ENCODE measurements at places on chromosomes 1 and 21.
A peak's percentile ranks its signal among the peaks of the same experiment; 100 is the strongest.

DNA sequence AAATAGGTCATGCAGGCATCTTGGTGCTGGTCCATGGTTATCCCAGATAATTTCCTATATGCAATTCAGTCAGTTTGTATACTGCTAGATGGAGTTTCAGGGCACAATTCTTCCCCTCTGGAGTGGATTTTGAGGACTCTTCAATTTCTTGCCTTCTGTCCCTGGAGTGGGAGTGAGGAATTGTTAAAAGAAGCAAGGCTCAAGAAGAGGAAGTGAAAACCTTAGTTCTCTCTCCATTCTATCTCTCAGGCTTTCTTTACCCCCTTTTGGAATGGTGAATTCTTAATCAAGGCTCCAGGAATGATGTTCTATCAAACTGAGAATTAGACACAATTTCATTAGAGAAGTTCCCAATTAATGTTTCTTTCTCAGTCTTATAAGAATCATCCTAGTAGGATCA lies 67.1 kb downstream of the RWDD3 start:
- no peak for DNase-seq

- DNase-seq = no peak
Measured at GRCh38 chr1:25503551-25504426, 39.6 kb upstream of the LDLRAP1 start.

- DNase-seq = no peak
Measured at GRCh38 chr1:101136739-101137138, 100.1 kb upstream of the S1PR1 start.

DNA sequence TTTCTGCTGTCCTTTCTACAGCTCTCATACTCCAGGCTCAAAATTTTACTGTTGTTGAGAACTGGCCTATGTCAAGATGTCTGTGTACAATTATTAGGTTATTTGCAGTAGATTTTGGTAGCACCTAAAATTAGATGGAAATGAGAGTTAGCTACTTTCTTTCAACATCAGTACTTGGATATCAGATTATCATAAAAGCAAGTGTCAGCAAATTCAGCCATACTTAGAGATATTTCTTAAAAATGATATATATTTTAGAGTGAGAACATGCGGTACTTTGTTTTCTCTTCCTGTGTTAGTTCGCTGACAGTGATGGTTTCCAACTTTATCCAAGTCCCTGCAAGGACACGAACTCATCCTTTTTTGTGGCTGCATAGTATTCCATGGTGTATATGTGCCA lies 351.8 kb upstream of the LRRC7 start:
- no peak for DNase-seq

DNA sequence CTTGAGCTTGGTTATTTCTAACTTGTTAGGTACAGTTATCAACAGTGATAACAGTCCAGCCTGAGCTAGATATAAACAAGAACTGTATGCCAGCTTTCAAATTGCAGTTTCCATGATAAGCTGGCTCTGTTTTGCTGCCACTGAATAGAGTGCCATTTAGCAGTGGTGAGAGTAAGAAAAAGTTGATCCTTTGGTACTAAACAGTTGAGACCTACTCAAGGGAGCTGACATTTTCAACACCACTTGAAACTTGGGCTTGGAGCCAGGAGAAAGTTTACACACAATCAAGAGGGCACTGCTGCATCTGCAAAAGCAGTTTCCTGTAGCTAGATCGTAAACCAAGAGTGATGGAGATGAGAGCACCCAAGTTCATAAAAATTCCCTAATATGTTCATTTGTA lies 131.3 kb downstream of the RGS7 start:
- DNase-seq = no peak

DNA sequence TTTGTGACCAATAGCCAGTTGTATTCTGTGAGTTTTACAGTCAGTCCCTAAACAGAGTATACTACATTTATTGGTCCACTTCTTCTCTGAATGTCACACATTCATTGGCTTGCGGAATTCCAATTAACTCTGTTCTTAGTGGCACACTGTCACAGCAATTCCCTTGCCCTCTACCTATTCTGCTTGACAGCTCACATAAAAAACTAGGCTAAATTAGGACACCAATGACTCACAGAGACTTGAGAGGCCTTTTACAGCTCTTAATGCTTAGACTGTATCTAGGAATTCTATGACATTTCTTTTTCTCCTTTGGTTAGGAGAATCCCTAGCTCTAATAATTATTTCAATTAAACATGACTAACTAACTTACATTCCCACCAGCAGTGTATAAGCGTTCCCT lies 104.1 kb downstream of the NEGR1 start:
- DNase-seq = no peak

GRCh38 chr1:158417586-158417985 lies 8.5 kb downstream of the OR10K2 start:
- no peak for DNase-seq

DNA sequence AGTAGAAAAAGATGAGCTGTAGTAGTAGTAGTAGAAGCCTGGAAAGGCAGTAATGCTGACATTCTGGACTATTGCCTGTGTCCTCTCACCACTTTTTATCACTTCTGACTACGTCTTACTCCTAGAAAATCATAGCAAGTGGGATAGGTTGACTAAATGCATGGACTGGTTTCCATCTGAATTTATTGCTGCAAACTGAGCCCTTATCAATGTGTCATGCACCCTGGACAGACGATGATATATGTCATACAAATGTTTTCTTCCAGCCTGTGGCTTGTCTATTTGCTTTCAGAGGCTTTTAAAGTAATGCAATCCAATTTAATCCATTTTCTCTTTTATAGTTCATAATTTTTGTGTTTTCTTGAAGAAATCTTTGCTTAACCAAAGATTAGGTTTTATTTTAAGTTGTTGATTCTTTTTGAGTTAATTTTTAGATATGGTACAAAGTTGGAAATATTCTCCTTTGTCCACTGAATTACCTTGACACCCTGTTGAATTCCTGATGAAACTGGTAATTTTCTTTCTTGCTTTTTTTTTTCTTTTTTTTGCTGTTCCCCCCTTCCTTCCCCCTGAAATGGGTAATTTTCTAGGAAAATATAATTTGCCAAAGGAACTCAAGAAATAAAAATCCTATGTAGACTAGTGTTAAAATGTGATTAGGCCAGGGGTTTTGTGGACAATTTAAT lies 47.1 kb downstream of the PHACTR4 start:
- no peak for DNase-seq

- DNase-seq = no peak
Measured at GRCh38 chr1:34166625-34167361, 1.8 kb upstream of the CSMD2 start.

GRCh38 chr21:42592156-42592820 lies 61.1 kb upstream of the PDE9A start:
- DNase-seq = no peak

GRCh38 chr1:16141573-16142336 lies 14.1 kb downstream of the EPHA2 start:
- DNase-seq = no peak

DNA sequence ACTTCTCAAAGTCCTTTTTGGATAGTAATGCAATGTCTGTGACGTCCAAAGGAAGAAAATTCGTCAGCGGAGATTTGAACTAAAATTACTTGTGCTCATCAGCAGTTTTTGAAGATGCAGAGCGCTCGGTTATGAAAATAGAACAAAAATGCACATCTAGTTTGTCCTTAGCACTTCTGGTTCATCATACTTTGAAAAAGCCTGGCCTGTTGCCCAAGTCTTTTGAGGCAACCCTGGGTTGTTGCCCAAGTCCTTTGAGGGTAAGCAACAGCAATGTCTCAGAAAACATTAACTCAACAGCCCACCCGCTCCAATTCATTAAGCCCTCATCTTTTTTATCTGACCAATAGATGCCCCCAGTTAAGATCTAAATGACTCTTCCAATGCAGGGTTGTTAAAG lies 91.9 kb downstream of the HUNK start:
- no peak for DNase-seq

- no peak for DNase-seq
Measured at GRCh38 chr1:220409771-220410595, 118.0 kb upstream of the MARK1 start.

DNA sequence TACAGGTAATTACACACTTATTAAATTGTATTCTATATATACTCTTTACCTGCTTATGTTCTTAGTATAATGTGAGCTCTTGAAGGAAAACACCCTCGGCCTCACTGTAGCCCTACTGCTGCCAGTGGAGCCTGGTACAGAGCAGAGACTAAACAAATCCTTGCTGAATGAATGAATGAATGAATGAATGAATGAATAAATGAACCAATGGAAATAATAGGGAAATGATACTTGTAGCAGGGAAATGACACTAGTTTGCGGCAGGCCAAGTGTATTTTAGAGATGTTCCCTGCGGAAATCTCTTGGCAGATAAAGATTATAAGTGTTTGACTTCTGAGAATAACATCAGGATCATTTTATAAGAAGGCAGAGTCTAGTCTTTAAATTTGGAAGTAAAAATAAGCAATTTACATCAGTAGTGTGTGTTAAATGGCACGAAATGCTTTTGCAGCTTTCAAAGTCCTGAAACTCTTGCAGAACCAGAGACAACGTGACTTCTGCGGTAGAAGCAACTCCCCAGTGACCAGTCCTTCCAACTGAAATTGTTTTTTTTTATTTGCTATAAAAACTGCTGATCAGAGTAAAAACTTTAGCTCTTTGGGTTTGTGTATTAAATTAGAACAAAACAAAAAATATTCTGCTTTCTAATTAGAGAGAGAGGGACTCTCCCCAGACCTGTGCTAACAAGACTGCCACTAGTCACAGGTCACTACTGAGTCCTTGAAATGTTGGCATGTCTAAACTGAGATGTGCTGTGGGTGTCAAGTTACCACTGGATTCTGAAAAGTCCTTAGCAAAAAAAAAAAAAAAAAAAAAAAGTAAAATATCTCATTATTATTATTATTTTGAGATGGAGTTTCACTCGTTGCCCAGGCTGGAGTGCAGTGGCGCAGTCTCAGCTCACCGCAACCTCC lies 199.3 kb upstream of the MAP1LC3C start:
- DNase-seq = no peak

- no peak for DNase-seq
Measured at GRCh38 chr21:45945868-45946210, 35.7 kb upstream of the COL6A1 start.

DNA sequence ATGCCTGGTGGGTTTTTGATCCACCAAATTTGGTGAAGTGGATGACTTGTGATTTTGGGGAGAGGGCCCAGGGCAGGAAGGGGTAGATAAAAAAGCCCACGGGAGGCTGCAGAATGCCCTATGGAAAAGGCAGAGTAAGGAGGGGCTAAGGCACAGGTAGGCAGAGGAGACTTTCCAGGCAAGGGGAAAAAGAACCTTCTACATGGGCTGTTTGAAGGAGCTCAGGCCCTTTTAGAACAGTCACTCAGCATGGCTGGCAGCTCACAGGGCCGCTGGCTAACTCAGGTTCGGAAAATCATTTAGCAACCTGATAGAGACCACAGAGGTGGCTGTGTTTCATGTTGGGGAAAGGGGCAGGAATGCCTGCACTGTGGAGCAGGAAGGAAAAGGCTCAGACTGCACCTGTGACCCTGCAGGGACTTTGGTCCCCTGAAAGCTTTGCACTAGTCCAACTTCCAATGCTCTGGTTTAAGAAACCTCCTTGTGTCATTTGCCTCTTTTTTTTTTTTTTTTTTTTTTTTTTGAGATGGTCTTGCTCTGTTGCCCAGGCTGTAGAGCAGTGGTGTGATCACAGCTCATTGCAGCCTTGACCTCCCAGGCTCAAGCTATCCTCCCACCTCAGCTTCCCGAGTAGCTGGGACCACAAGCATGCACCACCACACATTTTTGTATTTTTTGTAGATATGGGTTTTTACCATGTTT lies 58.5 kb upstream of the ENAH start:
- DNase-seq = no peak

- no peak for DNase-seq
Measured at GRCh38 chr1:15538771-15539170, 12.1 kb downstream of the DNAJC16 start.

- DNase-seq = no peak
Measured at GRCh38 chr1:233514946-233515391, 98.9 kb upstream of the KCNK1 start.

- DNase-seq = no peak
Measured at GRCh38 chr1:79373481-79374125, 367.1 kb upstream of the ADGRL4 start.

DNA sequence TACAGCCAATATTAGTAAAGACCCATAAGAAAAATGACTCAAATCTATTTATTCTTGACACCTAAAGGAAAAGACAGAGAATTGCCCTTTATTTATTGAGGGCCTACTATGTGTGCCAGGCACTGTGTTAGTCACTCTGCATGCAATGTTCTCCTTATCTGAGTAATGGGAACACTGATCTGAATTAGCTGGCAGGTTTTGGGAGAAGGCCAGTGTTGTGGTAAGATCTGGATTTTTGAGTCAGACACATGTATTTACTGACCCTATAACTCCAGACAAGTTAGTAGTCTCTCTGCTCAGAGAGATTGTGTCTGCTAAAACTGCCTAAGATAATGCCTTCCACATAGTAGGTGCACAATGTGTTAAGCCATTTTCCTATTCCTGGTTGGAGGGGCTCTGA lies 17.3 kb downstream of the LCE4A start:
- DNase-seq = no peak

- no peak for DNase-seq
Measured at GRCh38 chr1:221166559-221167318, 287.5 kb downstream of the HLX start.

- peak; percentile 92 for DNase-seq
Measured at GRCh38 chr1:49060766-49061165, 284.1 kb upstream of the BEND5 start.

DNA sequence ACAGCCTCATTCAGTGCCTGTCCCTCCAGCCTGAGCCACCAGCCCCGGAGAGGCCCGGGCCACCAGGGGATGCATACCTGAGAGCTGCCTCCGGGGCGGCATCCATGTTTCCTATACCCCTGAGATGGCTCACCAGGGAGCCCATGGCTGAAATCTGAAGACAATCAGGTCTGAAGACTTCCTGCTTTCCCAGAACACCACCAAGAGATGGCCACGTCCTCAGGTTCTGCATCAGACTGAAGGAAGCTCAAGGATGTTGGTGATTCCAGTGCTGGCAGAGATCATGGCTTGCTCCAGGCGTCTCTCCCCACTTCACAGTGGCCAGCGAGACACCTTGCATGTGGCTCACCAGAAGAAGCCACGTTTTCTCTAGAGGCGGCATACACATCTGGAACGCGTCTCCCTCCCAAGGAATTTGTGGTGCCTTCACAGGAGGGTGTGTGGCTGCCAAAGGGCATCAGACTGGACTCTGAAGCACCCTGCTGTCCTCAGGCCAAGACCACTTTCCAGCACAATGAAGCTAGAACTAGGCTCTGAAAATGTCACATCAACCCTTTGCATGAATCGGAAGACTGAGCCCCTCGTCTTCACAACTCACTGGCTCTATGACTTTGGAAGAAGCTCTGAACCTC lies 170.7 kb upstream of the IRF2BP2 start:
- no peak for DNase-seq

Data from GM04504 (cell line).